HepG2 (cell line): ENCODE measurements at places on chromosomes 13 and 19. TPM values are rescaled to one million over a fixed set of nuclear protein-coding genes. Genes with fewer than 3 reads are reported as not detected.

GRCh38 chr19:45863335-45863839, 440 bp upstream of the SYMPK start:
- no peak for DNase-seq

GRCh38 chr19:47729799-47730520, 15.4 kb upstream of the NOP53 start:
- DNase-seq: peak; percentile 57

- no peak for DNase-seq
Observed at GRCh38 chr13:113196970-113197737, 11.3 kb downstream of the PCID2 start.

GRCh38 chr13:23848019-23848418, 41.2 kb downstream of the MIPEP start:
- DNase-seq: no peak

DNA sequence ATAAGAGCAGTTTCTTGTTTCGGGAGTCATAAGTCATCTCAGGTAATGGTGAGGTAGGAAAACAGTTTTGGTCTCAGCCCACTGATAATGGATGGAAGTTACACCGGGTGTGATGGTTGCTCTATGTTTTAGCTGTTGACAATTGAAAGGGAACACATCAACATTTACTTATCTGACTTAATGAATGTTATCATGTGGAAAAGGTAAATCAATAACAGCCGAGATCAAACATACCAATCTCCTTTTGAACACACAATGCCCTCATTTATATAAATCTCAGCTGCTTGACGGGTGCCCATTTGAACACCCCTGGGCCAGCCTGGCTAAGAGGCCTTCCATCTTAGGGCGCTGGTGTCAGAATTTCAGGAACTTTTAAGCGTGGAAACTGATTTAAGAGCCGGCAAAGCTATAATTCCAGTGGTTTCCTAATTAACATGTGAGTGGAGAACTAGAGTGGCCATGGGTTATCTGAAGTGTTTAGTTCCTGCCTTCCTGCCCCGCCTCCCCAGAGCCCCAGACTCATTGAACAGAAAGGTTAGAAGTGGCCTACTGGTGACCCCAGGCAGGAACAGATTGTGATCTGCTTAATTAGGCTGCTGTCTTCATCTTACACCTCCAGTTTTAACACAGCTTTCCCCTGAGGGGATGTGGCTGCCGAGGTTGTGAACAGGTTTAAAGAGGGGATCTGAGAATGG, 572.7 kb downstream of the FGF9 start:
- DNase-seq: no peak

GRCh38 chr19:56748378-56748777, 76.8 kb upstream of the ZNF835 start:
- DNase-seq: peak; percentile 47

DNA sequence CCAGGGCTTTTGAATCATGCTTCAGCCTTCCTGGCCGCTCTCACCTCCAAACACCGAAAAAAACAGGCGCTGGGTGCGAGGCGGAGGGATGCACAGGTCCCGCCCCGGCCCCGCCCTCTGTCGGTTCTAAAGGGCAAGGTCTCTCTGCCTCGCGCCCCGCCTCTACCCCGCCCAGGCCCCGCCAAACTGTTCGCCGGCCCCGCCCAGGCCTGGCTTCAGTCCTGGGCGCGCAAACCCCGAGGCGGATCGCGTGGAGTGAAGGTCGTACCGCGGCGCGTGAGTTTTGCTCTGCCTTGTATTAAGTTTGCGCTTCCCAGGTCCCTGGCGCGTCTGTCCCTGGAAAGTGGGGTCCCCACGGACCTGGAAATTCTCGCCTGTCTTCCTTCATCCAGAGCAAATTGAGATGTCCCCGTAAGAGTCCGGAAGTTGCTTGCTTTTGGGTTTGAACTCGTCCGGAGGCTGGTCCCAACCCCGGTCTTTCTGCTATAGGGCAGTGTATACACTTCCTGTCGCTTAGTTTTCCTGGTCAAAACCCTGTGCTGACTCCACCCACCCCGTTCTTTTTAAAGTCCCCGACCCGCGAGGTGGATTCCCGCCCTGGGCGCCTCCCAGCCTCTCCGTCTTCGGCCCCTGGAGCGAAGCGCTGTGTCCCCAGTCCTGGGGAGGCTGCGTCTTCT, 8.4 kb downstream of the ZNF808 start:
- no peak for DNase-seq

Gene ANGPTL8
- total RNA-seq: 9.8 and 27.3 TPM in 2 replicates

Gene ZNF527
- 3.5 and 4.2 TPM in 2 replicates for total RNA-seq
